AG09309 (cell line): ENCODE measurements at places on chromosomes 4 and X.

DNA sequence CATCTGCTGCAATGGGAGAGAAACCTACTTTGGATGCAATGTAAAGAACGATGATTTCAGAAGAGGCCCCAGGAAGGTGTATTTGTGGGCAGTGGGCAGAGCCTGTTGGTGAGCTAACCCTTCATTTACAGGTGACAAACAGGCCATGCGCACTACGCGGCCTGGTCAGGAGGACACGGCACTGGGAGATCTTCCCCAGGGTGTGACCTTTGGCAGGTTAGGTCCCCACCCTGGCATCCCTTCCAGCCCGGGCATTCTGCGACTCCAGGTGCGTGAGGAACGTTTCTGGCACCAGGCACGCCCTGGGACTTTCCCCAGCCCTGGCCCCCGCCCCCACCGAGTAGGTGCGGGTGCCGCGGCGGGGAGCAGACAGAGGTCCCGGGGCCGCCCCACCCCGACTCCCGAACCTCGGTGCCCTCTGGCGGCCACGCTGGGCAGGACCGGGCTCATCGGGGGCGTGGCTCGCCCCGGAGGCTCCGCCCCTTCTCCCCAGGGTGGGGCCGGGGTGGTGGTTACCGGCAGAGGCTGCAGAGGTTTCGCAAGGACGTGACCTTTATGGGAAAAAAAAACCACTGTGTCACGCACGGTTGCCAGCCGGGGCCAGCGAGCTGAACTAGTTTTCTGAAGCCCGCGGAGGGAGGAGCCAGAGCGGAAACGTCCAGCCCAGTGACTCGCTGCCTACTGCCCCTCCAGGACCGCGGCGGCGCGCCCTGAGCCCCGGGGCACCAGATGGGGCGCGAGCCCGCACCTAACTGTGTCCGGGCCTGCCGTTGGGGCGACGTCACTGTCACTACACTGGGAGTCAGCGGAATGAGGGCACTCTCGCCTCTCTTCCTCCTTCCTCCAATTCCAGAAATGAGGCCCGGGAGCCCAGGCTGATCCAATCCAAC lies 5.0 kb upstream of the NYX start:
- peak; percentile 50 for DNase-seq

DNA sequence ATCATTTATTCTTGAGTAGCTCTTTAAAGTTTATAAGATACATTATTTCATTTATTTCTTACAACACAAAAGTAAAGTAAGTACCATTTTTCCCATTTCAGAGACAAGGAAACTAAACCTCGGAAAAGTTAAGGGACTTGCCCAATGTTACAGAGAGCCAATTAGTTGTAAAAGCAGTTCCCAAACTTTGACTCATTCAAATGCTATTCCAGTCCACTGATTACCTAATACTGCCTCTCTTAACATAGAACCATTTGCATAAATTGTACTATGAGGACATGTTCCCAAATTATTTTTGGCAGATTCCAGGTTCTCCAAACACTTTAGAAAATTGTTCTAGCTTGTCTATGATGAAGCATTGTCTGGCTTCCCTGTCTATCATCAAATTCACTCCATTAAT lies 45.6 kb upstream of the GRIA3 start:
- peak; percentile 20 for DNase-seq

DNA sequence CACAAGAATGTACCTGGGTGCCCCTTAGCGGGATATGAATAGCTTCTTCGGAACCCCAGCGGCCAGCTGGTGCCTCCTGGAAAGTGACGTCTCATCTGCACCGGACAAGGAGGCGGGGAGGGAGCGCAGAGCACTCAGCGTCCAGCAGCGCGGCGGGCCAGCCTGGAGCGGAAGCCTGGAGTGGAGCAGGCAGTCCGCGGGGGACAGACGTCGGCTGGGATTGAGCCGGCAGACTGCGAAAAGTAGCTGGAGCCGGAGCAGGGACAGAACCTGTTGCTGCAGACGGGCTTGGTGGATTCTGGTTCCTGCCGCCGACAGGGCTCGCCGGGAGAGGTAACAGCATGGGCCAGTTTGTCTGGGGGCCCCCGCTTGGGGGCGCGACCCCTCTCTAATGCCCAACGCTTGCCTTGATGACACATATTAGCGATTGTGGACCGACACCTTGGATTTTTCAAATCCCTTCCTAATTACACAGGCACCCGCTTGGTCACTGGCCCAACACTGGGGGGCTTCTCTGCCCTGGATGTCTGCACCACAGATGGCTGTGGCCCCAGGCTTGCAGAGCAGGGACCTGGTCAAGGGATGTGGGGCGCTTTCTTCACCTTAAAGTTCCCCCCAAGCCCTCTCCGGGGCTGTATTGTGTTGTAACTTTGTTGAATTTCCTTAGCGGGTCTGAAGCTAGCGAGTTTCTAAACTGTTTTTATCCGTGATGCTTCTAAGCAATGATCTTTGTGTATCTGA lies at the start of gene NPFFR2:
Gene NPFFR2, plus strand, starts transcription at position 133 of the 741 bp plus-strand sequence. CDS start 96,592 bp downstream, outside the sequence.
- no peak for DNase-seq

DNA sequence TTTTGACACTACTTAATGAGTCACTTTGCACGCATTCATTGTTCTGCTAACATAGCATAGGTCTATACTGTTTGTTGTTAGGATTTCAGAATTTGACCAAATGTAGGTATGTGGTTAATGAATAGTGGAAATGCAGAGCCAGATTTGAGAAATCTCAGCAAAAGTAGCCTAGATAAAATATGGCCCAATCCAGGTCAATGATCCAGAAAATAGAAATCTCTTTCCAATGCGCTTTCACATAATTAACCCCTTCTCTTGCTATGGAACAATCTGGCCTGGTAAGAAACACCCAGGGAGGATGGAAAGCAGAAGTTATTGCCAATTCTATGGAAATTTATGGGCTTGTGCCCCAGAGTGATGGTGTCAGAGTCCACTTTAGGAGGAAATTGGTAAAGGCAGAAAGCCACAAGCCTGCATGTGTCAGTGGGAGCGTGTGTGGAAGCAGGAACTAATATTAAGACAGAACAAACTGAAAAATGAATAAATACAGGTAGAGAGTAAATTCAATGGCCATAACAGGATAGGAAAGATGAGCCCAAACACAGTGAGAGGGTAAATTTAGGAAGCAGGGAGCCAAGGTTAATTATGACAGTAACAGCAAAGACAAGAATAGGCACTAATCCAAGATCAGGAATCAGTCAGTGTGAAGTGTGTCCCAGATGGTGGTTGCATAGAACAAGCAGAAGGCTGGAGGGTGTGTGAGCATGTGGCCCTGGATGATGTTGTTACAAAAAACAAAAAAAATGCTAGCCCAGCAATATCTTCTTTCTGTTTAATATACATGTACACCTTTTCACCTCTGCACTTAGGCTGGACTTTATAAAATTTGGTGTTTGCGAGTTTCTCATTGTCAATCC lies 102.9 kb downstream of the SYTL5 start:
- DNase-seq: no peak

DNA sequence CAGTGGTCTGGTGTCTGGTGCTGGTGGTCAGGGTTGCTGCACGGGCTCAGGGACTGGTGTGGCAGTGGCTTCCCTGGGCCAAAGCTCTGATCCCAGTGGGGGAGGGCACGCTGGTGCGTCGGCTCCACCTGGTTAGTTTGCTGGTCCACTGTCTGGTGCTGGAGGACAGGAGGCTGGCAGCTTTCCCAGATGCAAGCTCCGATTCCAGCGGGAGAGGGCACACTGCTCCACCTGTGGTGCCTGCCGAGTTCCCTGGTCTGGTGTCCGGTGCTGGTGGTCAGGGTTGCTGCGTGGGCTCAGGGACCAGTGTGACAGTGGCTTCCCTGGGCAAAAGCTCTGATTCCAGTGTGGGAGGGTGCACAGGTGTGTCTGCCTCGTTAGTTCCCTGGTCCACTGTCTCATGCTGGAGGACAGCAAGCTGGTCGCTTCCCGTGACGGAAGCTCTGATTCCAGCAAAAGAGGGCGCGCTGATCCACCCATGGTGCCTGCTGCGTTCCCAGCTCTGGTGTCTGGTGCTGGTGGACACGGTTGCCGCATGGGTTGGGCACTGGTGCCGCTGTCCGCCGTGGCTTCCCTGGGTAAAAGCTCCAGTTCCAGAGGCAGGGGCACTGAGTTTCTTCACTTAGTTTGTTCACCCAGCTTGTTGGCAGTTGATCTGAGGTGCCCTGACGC lies 5.8 kb downstream of the VMA21 start:
- DNase-seq: no peak

DNA sequence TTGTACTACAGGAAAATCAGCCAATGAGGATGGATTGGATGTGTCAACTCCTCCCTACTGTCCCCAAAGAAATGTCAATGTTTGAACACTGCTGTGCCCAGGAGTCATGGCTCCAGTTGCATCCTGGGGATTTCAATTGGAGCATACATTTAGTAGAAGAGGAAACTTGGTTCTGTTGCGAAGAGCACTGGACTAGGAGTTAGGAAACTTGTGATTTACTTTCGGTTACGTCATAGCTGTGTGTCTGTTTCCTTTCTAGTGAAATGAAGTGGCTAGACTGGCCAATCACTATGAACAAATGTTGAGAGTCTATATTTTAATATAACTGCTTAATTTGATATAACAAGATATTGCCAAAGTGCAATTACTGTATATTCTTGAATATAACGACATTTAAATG lies 35.2 kb downstream of the ARL9 start:
- no peak for DNase-seq

DNA sequence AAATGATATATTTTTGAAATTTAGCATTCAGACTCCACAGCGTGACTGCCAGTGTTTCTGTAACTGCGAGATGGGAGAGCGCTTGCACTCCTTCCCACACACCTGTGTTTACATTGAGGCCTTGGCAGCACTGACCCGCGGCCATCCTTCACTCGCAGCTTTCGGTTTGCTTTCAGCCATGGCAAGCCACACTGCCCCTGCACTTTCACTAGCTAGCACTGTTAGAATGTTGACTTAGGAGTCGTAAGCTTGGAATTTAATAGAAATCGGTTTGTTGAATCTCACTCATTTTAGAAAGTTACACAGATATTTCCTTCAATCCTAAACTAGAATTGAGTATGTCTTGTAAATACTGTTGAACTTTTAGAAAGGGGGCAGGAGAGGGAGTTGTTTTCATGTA lies 136.2 kb downstream of the CFAP299 start:
- no peak for DNase-seq

DNA sequence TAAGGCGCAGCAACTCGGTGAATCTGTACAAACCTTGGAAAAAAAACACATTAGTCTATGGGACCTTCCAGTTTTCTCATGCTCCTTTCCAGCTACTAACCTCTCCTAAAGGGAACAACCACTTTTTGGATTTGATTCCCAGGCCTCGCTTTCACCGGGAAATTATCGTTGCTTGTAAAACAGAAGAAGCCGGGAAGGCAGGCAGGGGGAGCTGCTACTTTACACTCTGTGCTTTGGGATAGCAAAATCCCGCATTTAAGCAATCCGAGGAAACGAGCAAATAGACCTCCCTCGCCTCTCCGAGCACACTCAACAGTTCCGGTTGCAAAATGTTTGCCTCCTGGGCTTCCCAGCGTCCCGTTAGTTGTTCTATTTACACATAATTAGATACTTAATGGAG lies 1.2 kb downstream of the CD38 start:
- DNase-seq: no peak

DNA sequence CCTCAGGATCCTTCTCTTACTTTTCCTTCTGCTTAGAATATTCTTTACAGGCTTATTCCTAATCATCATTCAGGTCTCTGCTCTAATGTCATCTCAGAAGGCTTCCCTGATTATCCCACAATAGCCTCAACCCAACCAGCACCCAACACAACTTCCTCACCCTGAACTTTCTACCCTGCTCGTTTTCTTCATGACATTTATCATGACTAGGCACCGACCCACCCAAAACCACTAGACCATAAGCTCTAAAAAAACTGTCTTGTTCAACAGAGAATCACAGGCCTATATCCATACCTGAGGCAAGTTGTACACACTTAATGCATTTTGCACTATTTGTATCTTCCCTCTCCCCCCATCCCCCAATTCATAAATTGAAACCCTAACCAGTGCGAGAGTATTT lies 95.3 kb downstream of the SH3RF1 start:
- DNase-seq: no peak

- no peak for DNase-seq
Measured at GRCh38 chr4:165379678-165380064, 863 bp downstream of the CPE start.

- no peak for DNase-seq
Measured at GRCh38 chr4:99687120-99687519, 29.5 kb upstream of the C4orf54 start.

DNA sequence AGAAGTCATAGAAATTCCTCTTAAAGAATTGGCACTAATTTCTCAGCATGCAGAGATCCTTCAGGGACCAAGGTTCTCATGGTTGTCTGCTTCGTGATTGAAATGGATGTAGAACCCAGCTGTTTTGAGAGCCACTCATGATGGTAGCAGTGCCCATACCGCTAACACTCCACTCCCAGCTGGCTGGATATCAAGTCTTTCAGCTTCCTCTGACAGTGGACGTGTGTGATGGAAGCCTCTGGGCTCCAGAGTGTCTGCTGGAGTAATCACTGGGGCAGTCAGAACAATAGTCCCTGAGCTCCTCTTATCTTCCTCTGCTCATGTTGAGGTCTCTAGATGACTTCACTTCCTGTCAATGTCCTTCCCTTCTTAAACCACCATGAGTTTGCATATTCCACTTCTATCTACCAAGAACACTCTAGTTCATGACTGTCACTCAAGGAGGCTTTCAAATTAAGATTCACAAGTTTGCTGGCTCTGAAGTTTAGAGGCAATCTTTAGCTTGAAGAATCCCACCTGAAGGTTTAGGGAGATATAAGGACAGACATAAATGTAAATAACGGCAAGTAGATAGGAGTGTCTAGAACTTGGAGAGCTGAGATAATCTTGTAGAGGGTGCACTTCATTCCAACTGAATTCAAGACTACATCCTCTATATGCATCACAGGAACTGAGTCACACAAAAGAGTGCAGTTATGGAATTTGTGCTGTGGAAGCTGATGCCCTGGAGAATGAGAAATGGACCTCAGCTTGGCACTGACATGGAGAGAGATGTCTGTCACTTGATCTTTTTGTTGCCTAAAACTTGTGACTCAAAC lies 64.5 kb upstream of the WDR1 start:
- no peak for DNase-seq

- DNase-seq: no peak
Measured at GRCh38 chr4:26105337-26105736, 191.3 kb downstream of the SMIM20 start.

- DNase-seq: no peak
Measured at GRCh38 chr4:37726666-37727065, 40.5 kb upstream of the RELL1 start.

DNA sequence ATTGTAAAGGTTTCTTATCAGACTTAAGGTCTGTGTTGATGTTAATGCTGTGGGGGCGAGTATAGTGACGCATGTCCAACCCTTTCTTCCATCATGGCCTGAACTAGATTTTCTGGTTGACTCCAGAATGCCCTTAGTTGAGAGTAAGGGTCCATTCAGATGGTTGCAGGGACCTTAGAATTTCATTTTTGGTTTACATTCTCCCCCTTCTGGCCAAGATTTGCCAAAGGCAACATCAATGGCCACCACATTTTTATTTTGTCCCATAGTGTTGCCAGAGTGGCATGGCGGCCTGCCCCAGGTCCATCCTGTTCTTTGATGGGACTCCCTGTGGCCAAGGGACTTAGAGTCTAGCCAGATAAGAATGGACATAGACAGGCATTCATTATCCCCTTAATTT lies 368.5 kb downstream of the GPM6A start:
- no peak for DNase-seq
